ENCODE measurements at places on chromosomes 7 and 10.

DNA sequence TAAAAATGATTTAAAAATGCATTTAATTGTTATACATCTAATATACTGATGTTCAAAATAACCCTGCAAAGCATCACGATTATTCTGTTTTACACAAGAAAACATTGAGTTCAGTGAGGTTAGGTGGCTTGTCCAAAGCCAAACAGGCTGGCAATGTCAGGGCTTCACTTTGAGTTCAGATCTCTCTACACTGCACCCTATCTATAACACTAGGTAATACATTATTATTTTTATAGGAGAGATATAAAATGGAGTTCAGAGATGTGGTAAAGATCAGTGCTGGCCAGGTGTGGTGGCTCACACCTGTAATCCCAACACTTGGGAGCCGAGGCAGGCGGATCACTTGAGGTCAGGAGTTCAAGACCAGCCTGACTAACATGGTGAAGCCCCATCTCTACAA, 165.9 kb upstream of the MYO3A start:
- H3K4me3 ChIP-seq: no peak overlapping the region
- H3K4me1 ChIP-seq: no peaks in the 10 kb centered on the region
- H3K36me3 ChIP-seq: no peaks in the 10 kb centered on the region
- H3K27me3 ChIP-seq: no peaks in the 10 kb centered on the region

- H3K36me3 ChIP-seq: no peaks in the 10 kb centered on the region
- no peak overlapping the region for H3K27ac ChIP-seq
- no peaks in the 10 kb centered on the region for H3K27me3 ChIP-seq
- no peak for DNase-seq
Measured at GRCh38 chr10:64113792-64114191, 592.6 kb downstream of the REEP3 start.

DNA sequence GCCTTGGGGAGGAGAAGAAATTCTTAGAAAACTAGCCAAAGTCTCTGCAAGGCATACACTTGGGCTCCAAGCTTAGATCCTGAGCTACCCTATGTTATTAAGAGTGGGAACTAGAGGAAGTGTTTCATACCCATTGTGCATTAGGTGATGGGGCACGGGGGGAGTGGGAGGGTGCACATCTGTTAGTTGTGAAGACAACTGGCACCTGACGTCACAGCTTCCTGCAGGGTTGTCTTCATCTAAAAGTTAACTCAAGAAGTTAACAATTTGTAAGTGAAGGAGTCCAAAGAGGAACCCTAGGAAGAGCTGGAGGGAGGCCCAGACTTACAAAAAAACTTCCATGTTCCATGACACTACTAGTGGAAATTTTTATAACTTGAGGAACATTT, 158.1 kb downstream of the ADRA2A start:
- H3K36me3 ChIP-seq: no peaks in the 10 kb centered on the region
- no peaks in the 10 kb centered on the region for H3K27me3 ChIP-seq
- H3K4me3 ChIP-seq: no peak overlapping the region

DNA sequence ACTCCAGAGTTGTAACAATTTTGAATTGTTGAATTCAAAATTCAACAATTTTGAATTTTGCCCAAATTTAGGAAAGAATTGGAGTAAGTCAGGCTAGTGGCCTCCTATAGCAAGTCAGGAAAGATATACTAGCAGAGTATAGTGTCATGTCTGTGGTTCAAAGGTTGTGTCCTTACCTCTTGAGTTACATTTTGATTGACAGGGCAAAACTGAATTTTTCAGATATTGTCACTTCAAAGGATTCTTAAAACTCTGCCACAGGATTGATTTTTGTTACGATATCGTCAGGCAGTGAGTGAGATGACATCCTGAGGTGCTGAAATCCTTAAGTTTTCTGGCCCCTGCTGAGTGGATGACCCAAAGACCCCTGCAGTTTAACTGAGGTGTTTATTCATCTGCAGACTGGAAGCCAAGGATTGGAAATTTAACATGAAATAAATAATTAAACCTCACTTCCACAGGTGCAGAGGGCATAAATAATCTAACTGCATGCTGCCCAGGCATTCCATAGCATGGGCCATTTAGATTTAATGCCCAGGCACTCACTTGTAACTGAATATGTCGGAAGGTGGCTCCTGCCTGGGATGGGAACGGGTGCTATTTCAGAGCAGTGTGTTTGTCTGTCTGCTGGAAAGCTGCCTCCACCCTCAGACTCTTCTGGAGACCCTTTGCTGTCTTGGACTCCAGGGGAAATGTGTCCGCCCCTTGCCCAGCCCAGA, 50.8 kb downstream of the RBM20 start:
- no peak overlapping the region for H3K27ac ChIP-seq
- H3K27me3 ChIP-seq: peaks cover 10% of the 10 kb centered on the region
- DNase-seq: no peak
- no peaks in the 10 kb centered on the region for H3K36me3 ChIP-seq
- no peak overlapping the region for H3K4me3 ChIP-seq

DNA sequence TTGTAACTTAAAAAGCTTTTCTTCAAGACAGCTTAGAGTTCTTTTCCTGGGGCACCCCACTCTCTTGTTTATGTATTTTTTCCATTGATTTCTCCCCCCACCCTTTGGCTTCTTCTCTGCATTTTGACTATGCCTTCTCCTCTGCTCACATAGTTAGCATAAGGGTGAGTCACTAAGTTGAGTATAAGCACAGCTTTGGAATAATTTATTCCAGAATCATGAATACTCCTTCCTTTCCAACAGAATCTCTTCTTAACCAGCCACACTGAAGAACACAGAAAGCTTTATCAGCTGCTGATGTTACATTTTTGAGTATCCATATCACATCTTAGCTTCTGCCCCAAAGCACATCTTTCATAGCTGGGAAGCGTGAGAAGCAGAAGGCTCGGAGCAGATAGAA, 449.5 kb upstream of the MKI67 start:
- no peak for DNase-seq
- H3K4me3 ChIP-seq: no peak overlapping the region
- H3K4me1 ChIP-seq: no peaks in the 10 kb centered on the region
- H3K36me3 ChIP-seq: no peaks in the 10 kb centered on the region

DNA sequence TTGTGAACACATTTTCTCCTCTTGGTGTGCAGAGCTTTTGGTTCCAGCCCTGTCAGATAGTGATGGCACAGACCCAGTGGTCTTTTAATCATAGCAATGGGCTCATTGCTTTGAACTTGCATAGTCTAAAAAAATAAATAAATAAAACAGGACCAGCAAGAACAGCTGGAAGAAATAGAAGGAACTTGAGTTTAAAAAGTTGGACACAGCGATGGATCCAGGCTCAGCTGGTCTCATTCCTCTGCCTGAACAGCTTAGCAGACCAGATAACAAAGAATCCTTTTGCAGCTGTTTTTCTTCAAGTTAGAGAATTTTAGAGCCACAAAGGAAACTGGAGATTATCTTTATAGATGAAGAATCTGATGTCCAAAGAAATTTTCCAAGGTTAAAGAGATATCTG, 1005.6 kb downstream of the LRMDA start:
- no peak overlapping the region for H3K27ac ChIP-seq
- no peaks in the 10 kb centered on the region for H3K27me3 ChIP-seq
- no peaks in the 10 kb centered on the region for H3K4me1 ChIP-seq
- H3K36me3 ChIP-seq: no peaks in the 10 kb centered on the region
- no peak overlapping the region for H3K4me3 ChIP-seq

Measured in endothelial cell of umbilical vein (primary cell).